ENCODE measurements at places on chromosomes 6 and 20.

DNA sequence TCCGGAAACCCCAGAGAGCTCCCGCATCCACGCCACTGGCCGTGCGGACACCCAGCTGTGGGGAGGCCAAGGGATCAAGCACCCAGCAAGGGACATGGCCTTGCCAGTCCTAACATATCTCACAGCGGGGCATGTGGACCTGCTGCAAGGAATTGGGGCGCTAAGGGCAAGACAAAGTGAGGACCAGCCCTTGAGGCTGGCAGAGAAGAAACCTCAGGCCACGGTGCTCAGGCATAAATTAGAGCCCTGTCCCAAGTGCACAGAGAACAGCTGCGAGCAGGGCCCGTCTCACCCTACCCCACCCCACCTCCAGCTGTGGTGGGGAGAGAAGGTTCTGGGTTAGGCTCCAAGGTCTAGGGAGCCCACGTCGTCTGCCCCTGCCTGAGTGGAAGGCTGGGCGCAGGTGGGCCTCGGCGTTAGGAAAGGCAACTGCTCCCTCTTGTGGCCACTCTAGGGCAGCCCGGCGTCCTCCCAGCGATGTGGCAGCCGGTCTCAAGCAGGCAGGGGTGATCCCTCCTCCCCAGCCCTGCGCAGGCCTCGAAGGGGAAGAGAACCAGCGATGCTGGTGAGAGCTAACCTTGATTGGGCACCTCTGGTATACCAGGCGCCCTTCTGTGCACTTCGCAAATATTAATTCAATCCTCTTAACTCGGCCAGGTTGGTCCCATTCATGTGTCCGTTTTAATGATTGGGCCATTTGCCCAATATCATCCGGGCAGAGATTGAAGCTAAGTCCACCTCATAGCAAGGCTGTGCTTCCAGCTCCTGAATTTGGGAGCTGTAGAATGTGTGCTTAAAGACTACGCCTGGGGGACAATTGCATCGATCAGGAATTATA, 235.8 kb downstream of the NFATC2 start:
- peak; percentile 69 for DNase-seq

DNA sequence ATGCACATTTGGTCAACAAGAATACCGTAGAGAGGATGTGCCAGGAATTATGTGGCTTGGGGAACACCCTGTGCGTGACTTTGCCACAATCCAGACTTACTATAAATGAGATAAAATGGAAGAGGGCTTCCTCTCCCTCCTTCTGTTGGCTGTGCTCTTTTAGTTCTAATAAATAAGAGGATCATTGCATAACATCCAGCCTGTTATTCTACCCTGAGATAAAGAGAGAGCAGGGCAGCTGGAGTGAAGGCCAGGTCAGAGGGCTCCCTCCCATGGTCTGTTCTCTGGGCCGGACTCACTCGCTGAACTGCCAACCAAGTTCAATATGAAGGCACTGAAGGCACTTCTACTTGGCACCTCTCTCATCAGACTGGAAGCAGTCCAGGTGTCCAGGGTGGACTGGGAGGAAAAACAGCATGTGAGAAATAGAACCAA, 91.7 kb downstream of the MTFR2 start:
- no peak for DNase-seq

GRCh38 chr6:69086689-69087088, 451.6 kb downstream of the ADGRB3 start:
- DNase-seq: no peak

DNA sequence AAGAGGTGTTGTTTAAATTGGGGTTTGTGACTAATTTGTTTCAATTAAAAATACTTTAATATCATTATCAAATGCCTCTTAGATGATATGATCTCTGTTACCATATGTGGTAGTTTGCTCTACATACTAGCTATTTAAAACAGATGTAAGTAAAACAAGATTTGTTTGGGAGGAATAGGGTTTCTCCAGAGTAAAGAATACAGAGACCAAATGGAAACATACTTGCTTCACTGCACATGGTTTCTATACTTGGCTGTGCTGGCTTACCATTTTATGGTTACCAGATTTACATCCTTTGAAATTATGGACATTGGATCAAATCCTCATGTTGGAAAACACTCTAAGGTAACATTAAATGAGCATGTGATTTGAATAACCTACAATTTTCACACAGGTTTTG, 588.3 kb downstream of the CD109 start:
- no peak for DNase-seq

DNA sequence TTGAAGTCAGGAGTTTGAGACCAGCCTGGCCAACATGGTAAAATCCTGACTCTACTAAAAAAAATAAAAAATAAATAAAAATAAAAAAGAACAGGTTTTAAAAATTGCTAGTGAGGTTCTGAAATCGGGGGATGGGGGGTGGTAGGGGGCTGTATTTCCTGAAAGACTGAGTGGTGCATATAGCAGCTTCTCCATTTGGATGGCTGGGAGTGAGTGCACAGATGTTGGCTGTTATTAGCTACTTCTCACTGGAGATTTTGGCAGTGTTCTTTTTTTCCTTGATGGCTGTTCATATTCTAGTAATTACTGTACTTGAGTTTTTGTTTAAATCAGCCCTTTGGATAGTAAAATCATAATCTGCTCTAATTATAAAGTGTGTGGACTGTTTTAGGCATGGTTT, 79.8 kb downstream of the RTN4IP1 start:
- no peak for DNase-seq

- peak; percentile 2 for DNase-seq
These were observed 86.7 kb downstream of the TASP1 start for GRCh38 chr20:13552061-13552460.

DNA sequence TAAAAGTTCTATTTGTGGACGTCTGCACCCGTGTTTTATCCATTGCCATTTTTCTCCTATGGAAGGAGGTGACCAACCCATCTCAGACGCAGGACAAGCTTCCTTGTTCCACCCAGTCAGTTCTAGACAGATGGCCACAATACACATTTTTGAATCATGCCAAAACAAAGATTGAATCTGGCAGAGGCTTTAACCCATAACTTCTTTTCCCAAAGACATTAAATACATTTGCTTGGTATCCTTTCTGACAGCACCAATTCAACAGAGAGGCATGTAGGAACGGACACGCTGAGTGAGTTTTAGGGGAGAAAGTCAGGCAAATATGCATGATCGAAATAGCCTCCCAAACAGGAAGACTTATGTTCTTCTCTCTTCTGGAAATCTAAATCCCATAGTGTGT, 552.7 kb upstream of the AGPAT4 start:
- no peak for DNase-seq

Measured in brain microvascular endothelial cell (primary cell).